RPMI8226 (cell line): ENCODE measurements at places on chromosomes 7 and 10.

- DNase-seq = peak; percentile 56
Measured at GRCh38 chr10:26857991-26858706, 2.6 kb downstream of the ABI1 start.

- DNase-seq = no peak
Measured at GRCh38 chr10:80500572-80501380, 36.9 kb upstream of the SH2D4B start.

GRCh38 chr7:95688931-95689495, 83.3 kb upstream of the DYNC1I1 start:
- DNase-seq = no peak

DNA sequence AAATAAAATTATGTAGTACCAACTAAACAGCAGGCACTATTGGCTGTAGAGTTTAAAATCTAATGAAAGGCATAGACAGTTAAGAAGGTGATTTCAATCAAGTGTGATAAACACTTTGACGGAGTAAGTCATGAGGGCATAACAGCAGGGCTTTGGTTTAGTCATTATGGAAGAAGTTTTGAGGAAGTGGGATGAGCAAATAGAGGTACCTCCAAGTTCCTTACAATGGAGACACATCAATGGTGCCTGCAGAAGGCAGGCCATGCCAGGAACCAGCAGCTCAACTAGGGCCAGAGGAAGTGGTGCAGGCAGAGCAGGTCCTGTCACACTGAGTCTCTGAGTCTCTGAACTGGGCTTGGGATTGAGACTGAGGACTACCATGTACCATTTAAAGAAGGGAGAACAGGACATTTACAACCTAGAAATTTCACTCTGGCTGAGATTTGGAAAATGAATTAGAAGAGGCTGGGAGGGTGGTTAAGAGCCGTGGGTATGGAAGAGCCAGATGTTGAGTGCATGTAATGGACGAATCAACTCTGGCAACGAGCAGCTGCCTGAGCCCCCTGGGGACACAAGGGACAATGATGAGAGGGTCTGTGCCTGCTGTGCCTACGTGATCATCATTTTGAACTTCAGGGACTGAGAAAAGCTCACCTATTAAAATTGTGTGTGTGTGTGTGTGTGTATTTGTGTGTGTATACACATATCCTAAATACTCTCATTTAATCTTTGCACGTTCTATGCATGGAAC, 208.7 kb upstream of the POM121L12 start:
- no peak for DNase-seq

DNA sequence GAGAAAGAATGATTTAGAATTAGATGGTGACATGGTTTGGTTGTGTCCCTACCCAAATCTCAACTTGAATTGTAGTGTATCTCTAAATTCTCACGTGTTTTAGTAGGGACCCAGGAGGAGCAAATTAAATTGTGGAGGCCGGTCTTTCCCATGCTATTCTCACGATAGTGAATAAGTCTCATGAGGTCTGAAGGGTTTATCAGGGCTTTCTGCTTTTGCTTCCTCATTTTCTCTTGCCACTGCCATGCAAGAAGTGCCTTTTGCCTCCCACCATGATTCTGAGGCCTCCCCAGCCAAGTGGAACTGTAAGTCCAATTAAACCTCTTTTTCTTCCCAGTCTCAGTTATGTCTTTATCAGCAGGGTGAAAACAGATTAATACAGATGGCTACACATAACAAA, 167.4 kb upstream of the SVIL start:
- no peak for DNase-seq

DNA sequence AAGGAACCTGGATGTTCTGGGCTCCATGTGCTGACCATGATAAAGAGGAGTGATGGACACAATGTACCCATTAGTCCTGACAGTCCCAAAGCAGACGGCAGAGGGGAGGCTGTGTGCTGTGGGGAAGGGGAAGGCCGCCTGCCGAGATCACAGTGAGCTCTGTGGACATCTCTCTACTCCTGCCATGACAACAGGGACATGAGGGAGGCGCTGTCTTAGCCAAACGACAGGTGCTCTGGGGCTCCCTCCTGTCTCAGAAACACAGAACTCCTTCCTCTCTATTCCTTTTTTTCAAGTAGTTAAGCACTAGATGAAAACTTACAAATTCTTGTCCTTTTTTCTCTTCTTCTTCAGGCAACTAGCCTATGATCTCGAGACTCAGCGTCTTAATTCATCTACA, 113.1 kb downstream of the RNF32 start:
- DNase-seq = no peak

DNA sequence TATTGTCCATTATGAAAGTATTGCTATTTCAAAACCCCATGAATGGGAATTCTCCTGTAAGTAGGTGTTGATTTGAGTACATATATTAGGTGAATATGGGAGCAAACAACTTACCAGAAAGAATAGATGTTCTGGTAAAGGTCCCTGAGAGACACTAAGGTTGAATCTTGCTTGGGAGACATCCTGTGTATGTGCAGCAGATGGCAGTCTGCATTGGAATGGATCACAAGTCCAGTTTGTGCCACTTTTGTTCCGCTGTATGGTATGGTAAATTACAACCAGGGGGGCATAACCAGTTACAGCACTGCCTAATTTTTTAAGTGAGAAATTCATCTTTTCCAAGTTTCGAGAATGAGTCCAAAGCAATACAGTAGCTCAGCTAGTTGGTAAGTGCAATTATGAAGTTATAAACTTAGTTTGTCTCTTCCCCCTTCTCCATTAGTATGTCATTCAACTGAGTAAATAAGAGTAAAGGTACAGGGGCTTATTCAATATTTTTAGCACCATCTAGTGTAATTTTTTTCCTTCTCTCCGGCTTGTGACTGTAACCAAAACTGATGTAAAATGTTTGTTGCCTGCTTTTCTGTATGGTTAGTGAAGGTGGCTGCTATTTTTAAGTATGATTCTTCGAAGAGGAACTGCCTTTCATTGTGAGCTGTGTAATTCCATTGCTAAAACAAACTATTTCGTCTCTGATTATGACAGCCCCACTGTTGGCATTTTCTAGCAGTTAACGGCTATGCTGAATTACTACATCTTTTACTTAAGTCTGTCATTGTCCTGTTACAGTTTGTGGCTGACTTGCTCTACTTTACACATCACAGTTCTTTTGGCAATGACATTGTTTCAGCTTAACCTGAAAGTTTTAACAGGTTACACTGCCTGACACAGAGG, 2.8 kb downstream of the MCU start:
- peak; percentile 5 for DNase-seq

- no peak for DNase-seq
Measured at GRCh38 chr7:79778786-79779770, 325.6 kb upstream of the MAGI2 start.

DNA sequence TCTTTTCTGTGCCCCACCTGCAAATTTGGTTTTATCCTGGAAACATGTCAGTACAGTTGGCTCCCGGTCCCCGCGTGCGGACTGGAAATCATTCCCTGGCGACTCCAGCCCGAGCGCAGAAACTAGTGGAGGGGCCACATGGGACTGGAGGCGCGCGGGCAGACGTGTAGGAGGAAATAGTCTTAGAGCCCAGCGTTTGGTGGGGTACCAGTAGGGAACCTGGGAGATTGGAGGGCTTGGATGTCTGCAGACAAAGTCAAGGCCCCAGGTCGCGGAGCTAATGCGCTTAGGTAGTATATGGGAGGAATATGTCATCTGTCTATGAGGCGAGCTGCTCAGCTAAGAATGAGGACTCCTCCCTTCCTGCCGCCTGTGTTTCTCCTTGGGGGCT, 1.3 kb downstream of the GALNT17 start:
- DNase-seq = no peak

DNA sequence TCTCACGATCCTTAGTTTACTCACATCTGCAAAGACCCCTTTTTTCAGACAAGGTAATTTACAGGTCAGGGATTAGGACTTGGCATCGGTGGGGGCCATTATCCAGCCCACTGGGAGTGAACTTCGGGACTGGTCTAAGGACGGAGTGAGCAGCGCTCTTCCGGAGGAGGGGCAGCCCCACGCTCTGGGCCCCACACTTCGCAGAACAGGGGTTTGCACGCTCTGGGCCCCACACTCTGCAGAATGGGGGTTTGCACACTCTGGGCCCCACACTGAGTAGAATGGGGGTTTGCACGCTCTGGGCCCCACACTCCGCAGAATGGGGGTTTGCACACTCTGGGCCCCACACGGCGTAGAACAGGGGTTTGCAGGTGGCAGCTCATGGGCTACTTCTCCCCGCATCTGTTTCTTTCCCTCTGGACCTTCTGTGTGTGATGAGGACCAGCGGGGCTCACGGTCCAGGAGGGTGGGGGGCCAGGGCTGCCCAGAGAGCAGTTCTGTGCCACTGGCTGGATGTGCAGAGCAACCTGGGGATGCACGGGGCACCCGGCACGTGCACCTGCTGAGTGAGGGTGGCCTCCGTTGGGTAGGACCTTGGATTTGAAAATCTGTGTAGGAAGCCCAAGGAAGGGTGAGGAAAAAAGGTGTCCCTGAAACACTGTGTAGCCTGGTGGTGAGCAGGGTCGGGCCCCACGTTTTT, 134.8 kb downstream of the WDR37 start:
- no peak for DNase-seq

DNA sequence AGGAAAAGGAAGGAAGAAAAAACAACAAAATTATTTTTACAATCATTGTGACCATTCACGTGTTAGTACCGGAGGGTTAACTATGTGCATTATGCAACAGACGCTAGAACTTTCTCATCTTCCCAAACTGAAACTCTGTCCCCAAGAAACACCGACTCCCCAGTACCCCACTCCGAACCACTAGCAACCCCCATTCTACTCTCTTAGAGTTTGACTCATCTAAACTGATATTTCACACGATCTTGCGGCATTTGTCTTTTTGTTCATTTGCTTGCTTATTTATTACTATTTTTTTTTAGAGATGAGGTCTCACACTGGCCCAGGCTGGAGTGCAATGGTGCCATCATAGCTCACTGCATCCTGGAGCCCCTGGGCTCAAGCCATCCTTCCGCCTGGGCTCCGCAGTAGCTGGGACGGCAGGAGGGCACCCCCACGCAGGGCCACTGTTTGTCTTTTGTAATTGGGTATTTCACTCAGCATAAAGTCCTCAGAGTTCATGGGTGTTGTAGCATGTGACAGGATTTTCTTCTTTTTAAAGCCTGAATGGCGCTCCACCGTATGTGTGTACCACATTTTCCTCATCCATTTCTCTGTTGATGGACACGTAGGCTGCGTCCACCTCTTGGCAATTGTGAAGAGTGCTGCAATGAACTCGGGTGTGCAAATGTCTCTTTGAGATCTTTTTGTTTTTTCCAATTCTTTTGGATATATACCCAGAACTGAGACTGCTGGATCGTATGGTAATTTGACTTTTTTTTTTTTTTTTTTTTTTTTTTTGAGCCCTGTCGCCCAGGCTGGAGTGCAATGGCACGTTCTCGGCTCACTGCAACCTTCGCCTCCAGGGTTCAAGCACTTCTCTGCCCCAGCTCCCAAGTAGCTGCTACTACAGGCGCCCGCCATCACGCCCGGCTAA, 9.5 kb downstream of the MNX1 start:
- no peak for DNase-seq

DNA sequence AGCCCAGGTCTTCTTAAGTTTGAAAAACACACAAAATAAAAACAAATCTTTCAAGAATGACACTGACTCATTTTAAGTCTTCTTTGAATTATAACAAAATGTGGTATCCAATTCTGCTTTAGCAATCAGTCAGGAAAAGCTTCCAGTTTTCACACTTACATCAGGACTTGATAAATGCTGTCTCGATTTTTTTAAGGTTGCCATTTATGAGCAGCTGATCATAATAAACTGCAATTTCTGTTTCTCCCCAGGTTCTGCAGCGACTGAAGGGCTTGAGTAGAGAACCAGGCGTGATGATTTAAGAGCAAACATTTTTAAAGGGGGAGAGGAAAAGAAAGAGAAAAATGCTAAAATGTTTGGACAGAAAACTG, 71.1 kb downstream of the FAM107B start:
- no peak for DNase-seq

GRCh38 chr7:41930538-41931262, 227.8 kb upstream of the INHBA start:
- DNase-seq = no peak

- no peak for DNase-seq
Measured at GRCh38 chr7:11956991-11957390, 125.0 kb upstream of the THSD7A start.

DNA sequence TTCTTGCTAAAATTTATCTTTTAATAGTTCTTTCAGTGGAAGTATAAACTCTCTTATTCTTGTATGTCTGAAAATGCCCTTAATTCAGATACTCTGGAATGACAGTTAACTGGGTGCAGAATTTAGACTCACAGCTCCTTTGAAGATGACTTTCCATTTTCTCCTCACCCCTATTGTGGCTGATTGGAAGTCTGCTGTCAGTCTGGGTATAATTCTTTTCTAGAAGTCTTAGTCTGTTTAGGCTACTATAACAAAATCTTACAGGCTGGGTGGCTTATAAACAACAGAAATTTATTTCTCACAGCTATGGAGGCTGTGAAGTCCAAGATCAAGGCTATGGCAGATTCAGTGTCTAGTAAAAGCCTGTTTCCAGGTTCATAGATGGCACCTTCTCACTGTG, 145.2 kb upstream of the GDF10 start:
- DNase-seq = no peak

DNA sequence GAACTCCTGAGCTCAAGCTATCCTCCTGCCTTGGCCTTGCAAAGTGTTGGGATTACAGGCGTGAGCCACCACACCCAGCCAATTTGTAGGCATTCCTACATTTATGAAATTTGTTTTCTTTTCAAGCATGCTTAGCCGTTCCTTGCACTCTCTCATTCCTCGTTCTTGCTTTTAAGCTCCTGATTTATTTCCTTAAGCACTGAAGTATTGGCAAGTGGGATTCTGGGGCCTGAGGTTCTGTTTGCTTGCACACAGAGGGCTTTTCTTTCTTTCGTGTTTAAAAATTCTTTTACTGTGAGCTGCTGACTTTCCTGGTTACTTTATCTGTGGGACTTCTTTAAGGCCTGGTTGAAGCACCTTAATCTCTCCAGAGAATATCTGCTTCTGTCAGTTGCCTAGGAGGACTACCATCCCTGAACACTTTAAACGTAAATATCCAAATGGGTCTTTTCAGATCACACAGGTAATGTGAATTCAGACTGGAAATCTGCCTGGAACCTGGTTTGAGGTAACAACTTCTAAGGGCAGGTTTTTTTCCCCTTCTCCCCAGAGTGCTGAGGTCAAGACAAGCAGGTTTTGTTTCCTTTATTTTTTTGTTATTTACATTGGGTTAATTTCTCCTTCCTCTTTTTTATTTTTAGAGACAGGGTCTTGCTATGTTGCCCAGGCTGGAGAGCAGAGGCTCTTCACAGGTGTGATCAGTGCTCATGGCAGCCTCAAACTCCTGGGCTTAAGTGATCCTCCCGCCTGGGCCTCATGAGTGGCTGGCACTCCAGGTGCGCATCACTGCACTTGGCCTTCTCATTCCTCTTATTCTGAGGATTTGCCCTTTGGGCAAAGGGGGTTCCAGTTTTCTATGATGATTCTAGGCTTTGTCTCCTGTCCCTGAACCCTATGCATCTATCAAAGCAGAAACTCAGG, 102.9 kb downstream of the PFKFB3 start:
- DNase-seq = no peak

- DNase-seq = no peak
Measured at GRCh38 chr10:71646592-71647292, 72.8 kb downstream of the C10orf105 start.

GRCh38 chr7:128000854-128001265, 30.4 kb downstream of the LRRC4 start:
- no peak for DNase-seq

GRCh38 chr10:59997827-59998525, 91.6 kb upstream of the CCDC6 start:
- DNase-seq = no peak
